ENCODE measurements at places on chromosomes 2 and 18.

GRCh38 chr18:1481577-1481976 lies 576.9 kb downstream of the ADCYAP1 start:
- H3K4me1 ChIP-seq, result no peaks in the 10 kb centered on the region
- H3K27ac ChIP-seq, result no peak overlapping the region
- H3K27me3 ChIP-seq, result no peaks in the 10 kb centered on the region
- H3K36me3 ChIP-seq, result no peaks in the 10 kb centered on the region

DNA sequence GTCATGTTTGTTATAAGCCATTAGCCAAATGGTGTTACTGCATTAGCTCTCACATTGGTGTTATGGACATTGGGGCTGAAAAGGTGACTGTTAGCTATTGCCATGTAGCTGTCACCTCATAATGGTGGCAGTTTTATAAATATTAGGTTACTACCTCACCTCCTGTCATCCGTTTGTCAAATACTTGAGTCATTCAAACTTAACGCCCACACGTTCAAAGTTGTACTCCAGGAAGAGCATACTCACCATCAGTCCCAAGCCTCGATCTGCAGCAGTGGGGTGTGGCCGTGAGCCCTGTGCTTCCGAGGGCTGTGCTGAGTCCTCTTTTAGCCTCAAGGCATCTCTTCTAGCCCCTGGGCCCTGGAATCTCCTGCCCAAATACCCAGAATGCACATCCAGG lies 87.3 kb downstream of the PDK1 start:
- H3K27ac ChIP-seq, result no peak overlapping the region
- H3K36me3 ChIP-seq, result peaks cover 9% of the 10 kb centered on the region
- H3K4me3 ChIP-seq, result no peak overlapping the region
- peaks cover 5% of the 10 kb centered on the region for H3K27me3 ChIP-seq
- H3K4me1 ChIP-seq, result no peaks in the 10 kb centered on the region

DNA sequence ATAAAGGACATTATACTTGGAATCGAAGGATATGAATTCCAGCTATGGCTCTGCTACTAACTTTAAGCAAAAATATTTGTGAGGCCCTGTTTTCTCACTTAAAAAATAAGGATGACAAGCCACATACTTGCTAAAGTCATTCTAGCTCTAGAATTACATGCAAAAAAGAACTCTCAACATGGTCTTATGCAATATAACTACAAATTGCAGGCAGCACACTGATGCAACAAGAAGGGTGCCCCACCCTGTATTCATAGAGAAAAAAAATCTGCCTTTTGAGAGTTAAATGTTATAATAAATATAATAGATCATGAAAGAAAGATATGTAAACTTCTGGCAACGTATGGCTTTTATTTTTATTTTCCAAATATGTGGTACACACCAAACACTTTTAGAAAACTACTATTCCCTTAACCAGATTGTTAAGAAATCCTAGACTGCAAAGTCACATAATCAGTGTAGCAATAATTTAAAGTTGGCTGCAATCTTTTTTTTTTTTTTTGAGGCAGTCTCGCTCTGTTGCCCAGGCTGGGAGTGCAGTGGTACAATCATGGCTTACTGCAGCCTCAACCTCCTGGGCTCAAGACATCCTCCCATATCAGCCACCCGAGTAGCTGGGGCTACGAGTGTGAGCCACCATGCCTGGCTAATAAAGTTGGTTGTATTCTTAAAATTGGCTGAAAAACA lies 40.2 kb upstream of the WDSUB1 start:
- H3K4me3 ChIP-seq, result no peak overlapping the region
- no peaks in the 10 kb centered on the region for H3K27me3 ChIP-seq
- no peak for ATAC-seq
- H3K36me3 ChIP-seq, result peaks cover 36% of the 10 kb centered on the region
- H3K4me1 ChIP-seq, result no peaks in the 10 kb centered on the region

- ATAC-seq, result no peak
- H3K36me3 ChIP-seq, result peaks cover 10% of the 10 kb centered on the region
- peaks cover 87% of the 10 kb centered on the region for H3K27me3 ChIP-seq
- H3K27ac ChIP-seq, result peak overlapping the region; percentile 29
- H3K4me1 ChIP-seq, result peaks cover 31% of the 10 kb centered on the region
Observed at GRCh38 chr18:57436191-57436964, 1.2 kb downstream of the ONECUT2 start.

GRCh38 chr2:14723684-14724083 lies 91.2 kb downstream of the LRATD1 start:
- ATAC-seq, result no peak
- no peaks in the 10 kb centered on the region for H3K4me1 ChIP-seq
- H3K36me3 ChIP-seq, result no peaks in the 10 kb centered on the region
- H3K27ac ChIP-seq, result no peak overlapping the region
- H3K4me3 ChIP-seq, result no peak overlapping the region

DNA sequence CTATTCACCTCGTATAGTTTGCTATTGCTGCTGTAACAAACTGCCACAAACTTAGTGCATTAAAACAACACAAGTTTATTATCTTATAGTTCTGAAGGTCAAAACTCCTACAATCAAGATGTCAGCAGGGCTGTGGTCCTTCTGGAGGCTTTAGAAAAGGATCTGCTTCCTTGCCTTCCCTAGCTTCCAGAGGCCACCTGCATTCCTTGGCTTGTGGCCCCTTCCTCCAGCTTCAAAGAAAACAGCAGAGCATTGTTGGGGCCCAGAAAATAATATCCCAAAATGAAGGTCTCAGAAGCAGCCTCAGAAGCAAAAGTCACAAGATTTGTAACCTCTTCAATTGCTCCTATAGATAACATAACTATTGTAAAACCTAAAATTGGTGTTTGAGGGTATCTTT lies 100.6 kb downstream of the HNRNPLL start:
- H3K27me3 ChIP-seq, result no peaks in the 10 kb centered on the region
- H3K36me3 ChIP-seq, result peaks cover 19% of the 10 kb centered on the region
- no peak overlapping the region for H3K4me3 ChIP-seq

GRCh38 chr2:220310451-220310861 lies 683.0 kb downstream of the SLC4A3 start:
- H3K27ac ChIP-seq, result no peak overlapping the region
- ATAC-seq, result no peak
- H3K36me3 ChIP-seq, result no peaks in the 10 kb centered on the region
- H3K27me3 ChIP-seq, result no peaks in the 10 kb centered on the region
- no peaks in the 10 kb centered on the region for H3K4me1 ChIP-seq
- H3K4me3 ChIP-seq, result no peak overlapping the region

- no peak overlapping the region for H3K4me3 ChIP-seq
- ATAC-seq, result no peak
- no peaks in the 10 kb centered on the region for H3K4me1 ChIP-seq
- H3K36me3 ChIP-seq, result peaks cover 28% of the 10 kb centered on the region
Observed at GRCh38 chr2:199933466-199933865, 21.8 kb downstream of the TYW5 start.

DNA sequence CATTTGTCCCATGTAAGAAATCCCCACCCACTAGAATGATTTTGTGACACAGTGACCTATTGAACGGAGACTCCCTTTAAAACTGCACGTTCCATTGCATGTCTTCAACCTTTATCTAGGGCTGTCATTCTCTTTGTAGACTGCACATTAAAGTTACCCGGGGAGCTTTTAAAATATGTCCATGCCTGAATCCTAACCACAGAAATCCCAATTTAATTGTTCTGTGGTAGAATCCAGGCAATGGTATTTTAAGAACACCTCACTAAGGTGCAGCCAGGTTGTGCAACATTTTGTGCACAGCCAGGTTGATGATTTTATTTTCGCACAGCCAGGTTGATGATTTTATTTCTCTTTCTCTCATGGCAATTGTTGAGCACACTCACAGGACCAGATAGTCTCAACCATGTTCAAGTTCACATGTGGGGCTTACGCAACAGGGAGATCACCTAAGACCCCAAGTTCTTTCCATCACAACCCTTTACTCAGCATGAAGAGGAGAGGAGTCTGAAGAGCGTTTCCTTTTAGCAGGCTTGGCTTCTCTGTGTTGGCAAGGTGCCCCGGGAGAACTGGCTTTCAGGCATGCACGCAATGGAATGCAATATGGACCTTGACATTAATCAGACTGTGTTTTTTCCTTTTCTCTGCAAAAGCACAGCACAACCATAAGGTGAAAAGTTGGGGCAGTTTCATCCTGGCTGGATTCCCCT lies 467.3 kb upstream of the ETAA1 start:
- ATAC-seq, result no peak
- no peak overlapping the region for H3K4me3 ChIP-seq
- H3K27me3 ChIP-seq, result no peaks in the 10 kb centered on the region
- no peaks in the 10 kb centered on the region for H3K4me1 ChIP-seq
- H3K36me3 ChIP-seq, result no peaks in the 10 kb centered on the region

GRCh38 chr2:108615480-108616090 lies 81.3 kb downstream of the LIMS1 start:
- H3K27ac ChIP-seq, result peak overlapping the region; percentile 72
- H3K27me3 ChIP-seq, result no peaks in the 10 kb centered on the region
- H3K4me1 ChIP-seq, result peaks cover 80% of the 10 kb centered on the region
- peaks cover 10% of the 10 kb centered on the region for H3K36me3 ChIP-seq
- no peak for ATAC-seq

DNA sequence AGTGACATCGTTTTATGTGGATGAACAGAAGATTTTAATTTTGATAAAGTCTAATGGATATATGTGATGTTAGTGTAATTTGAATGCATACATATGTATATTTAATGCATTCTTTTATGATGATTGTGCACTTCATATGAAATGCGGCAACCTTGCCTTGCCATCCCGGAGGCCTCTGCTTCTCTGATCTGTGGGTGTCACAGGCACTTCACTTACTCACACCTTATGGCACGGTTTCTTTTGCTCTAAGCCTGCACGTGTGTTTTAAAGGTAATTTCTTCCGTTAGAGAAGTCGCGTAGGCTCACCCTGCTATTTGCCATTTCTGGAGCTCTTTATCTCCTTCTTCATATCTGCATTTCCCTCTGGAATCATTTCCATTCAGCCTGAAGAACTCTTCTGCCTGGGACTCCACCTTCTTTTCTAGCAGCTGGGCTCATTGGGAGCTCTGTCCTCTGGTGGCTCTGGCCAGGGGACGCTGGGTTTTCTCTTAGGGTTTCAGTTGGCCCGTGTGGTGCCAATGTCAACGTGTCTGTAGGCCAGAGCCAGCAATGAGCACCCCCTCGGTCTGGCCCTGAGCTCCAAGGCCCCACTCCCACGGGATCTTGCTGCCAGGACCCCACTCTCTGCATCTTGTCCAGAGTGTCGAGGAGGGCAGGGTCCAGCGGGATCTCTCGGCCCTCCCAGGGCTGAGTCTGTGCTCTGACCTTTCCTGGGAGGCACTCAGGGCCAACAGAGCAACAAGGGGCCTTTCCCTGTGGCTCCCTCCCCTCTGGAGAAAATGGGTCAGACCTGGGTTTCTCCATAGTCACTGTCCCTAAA lies 97.3 kb downstream of the RTP5 start:
- H3K27ac ChIP-seq, result peak overlapping the region; percentile 86
- H3K4me3 ChIP-seq, result peak overlapping the region; percentile 82
- peaks cover 45% of the 10 kb centered on the region for H3K36me3 ChIP-seq
- ATAC-seq, result no peak
- no peaks in the 10 kb centered on the region for H3K27me3 ChIP-seq
- peaks cover 66% of the 10 kb centered on the region for H3K4me1 ChIP-seq

DNA sequence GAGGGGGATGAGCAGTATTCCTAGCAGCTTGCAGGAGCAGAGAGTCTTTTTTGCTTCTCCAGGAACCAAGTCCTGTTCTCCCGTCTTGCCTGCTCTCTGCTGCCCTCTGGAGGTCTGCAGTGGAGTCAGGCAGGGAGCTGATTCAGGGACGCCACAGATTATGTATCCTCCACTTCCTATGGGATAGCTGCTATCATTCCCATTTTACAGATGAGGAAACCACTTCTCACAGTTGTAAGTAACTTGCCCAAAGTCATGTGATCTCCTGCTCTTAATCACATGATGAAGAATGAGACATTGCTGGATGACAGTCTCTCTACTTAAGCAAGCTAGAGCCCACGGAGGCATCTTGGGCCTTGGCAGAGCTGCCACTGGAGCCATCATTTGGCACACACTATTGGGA lies 8.3 kb downstream of the SLC4A5 start:
- H3K4me1 ChIP-seq, result no peaks in the 10 kb centered on the region
- H3K4me3 ChIP-seq, result no peak overlapping the region
- peak; percentile 71 for ATAC-seq
- H3K27me3 ChIP-seq, result no peaks in the 10 kb centered on the region
- H3K36me3 ChIP-seq, result peaks cover 9% of the 10 kb centered on the region

- peaks cover 29% of the 10 kb centered on the region for H3K27me3 ChIP-seq
- H3K27ac ChIP-seq, result no peak overlapping the region
- no peak for ATAC-seq
- H3K36me3 ChIP-seq, result peaks cover 11% of the 10 kb centered on the region
- no peak overlapping the region for H3K4me3 ChIP-seq
Observed at GRCh38 chr2:69601179-69601612, 42.3 kb downstream of the AAK1 start.

DNA sequence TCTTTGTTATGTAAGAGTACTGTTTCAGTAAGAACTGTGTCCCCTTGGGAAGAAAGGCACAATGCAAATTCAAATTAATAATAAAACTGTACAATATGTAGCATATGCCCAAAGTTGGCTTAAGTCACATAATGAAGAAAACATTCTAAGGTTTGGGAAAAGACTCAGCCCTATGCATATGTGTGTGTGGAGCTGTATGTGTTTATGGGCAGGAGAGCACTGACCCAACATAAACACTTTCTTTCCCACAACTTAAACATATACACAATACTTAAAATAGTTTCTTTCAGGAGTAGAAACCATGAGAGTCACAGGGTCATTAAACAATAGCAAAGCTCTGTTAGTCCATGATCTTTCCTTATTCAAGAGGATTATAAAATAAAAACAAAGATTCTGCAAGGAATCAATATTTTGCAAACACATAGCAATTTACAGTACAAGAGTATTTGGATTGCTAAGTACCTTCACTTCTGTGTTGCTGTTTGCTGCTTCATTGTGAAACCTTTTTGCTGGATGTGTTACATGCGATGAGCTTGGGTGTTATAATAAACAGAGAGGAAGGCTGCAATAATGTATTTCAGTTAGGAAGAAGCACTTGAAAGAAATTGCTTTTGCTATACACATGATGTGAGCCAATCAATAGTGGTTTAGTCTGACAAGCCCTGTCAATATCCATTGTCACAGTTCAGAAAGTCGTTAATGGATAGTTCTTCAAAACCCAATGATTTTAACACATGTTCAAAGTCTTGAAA lies 347.3 kb downstream of the ARHGAP15 start:
- H3K4me1 ChIP-seq, result peaks cover 22% of the 10 kb centered on the region
- H3K36me3 ChIP-seq, result peaks cover 21% of the 10 kb centered on the region
- ATAC-seq, result no peak
- H3K27me3 ChIP-seq, result no peaks in the 10 kb centered on the region
- H3K27ac ChIP-seq, result no peak overlapping the region
